CD4-positive, alpha-beta memory T cell (primary cell): ENCODE measurements at places on chromosomes 5 and 9. TPM values are rescaled to one million over a fixed set of nuclear protein-coding genes. Genes with fewer than 3 reads are reported as not detected.

Gene FAM53C
- total RNA-seq, result 19.3 TPM

Gene TTC16
- 2.5 TPM for total RNA-seq

Gene BOD1
- total RNA-seq, result 35.7 TPM

Gene HSPB3
- total RNA-seq, result not detected

Gene OR1J2
- not detected for total RNA-seq

Gene PCDH12
- total RNA-seq, result not detected
